ENCODE measurements at places on chromosomes 6 and 20.

DNA sequence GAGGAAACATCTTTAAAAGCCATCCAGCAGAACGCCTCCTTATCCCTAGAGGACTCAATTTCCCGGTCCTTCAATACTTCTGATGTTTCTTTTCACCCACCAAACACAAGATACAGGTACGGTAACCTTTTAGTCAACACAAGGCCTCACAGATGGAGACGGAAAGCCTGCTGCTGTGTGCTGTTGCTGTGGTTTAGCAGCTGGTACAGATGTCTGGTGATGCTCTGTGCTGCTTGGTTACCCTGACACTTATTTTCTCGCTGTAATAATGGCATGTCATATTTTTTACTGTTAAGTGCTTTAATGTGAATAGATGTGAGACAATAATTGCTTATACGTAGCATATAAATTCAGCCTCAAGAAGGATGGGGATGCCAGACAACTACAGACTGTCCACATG lies 25.3 kb downstream of the GMDS start:
- no peak for DNase-seq

GRCh38 chr6:55474382-55474781 lies 104.6 kb downstream of the HMGCLL1 start:
- no peak for DNase-seq

DNA sequence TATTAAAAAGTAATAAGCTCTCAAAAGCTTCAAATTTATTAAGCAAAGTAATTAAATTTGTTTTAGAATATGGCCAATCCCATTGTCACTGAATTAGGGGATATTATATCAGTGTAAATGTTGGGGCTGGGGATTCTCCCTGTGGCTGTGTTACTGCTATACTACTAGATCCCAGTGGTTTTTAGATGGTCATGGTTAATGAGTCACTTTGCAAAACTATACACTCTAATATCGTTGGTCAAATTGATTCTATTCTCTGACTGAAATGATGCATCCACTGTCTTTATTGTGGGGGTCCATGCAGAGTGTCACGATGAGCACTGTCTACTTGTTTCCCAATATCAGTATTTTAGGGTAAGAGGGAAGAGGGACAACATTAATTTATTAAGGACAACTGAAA lies 336.9 kb upstream of the PREP start:
- DNase-seq = no peak

DNA sequence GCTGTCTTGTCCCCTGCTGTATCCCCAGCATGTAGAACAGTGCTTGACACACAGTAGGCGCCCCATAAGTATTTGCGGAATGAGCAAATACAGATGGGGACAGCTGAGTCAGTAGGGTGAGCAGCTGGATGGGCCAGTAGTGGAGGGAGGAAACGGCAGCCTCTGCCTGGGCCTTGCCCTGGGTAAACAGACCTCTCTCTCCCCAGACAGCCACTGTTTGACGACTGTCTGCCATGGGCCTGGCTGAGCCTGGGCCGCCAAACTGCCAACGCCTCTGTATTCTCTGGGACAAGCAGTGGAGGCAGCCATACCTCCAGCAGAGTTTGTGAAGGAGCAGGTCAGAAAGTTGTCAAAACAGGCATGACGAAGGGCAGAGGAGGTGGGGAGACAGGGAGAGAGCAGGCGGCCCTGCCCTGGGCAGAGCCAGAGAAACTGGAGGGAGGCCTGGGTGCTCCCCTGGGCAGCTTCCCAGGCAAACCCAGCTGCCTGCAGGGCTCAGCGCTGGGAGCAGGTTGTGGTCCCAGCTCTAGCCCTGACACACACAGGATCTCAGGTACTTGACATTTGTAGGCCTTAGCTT lies 15.2 kb downstream of the HNF4A start:
- no peak for DNase-seq

DNA sequence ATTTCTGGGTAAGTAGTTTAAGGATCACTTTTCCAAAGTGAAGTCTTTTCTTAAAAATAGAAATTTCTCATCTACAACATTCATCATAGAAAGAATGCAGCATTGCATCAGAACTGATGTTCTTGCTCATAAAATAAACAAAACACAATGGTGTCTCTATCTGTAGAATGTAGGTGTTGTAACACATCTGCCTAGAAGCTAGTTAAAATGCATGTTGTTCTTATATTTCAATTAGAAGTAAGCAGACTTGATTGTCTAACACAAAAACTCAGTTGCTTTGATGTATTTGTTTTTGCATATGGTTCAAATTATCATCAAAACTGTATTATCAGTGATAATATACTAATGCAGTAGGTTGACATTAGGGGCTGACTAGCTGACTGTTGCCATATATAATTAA lies 654.7 kb upstream of the FLRT3 start:
- DNase-seq = no peak

- no peak for DNase-seq
Observed at GRCh38 chr20:57693002-57693582, 16.7 kb downstream of the PMEPA1 start.

DNA sequence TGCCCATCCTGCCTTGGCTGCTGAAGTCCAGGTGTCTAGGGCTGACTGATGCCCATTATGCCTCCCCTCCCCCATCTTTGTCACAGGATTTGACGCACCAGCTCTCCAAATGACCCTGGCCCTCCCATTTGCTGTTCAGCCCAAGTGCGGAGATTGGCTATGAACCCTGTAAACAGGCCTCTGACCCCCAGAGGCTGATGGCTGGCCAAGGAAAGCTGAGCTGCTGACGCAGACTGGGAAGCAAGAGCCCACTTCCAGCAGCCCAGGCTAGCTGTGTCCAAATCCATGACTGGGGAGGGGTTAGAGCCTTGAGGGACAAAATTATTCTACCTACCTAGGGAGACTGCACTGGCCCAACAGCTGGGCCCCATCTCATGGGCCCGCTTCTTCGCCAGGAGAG lies 797 bp upstream of the GNRH2 start:
- no peak for DNase-seq

- no peak for DNase-seq
Observed at GRCh38 chr6:135658916-135659315, 161.4 kb upstream of the AHI1 start.

- DNase-seq = no peak
Observed at GRCh38 chr20:21006611-21007010, 99.5 kb downstream of the LINC00237 start.

GRCh38 chr6:138101946-138102731 lies 5.1 kb downstream of the PERP start:
- DNase-seq = no peak

- no peak for DNase-seq
Observed at GRCh38 chr6:87501809-87502572, 29.2 kb downstream of the SLC35A1 start.

DNA sequence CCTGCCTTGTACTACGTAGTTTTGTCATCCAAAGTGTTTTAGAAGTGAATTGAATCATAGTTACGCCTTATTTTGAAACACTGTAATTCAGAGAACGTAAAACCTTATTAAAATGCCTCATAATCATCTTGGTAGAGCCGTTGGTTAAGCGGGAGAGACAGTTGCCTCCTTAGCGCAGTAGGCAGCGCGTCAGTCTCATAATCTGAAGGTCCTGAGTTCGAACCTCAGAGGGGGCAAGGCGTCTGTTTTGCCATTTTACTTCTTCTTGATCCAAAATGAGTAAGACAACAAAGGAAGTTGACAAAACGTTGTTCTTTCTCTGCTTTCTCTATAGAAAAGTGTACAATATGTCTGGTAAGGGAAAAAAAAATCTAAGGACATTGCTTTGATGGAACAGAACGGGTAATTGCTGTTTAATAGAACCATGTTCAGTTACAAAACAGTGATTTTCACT lies 20.7 kb upstream of the TRIM27 start:
- peak; percentile 33 for DNase-seq

DNA sequence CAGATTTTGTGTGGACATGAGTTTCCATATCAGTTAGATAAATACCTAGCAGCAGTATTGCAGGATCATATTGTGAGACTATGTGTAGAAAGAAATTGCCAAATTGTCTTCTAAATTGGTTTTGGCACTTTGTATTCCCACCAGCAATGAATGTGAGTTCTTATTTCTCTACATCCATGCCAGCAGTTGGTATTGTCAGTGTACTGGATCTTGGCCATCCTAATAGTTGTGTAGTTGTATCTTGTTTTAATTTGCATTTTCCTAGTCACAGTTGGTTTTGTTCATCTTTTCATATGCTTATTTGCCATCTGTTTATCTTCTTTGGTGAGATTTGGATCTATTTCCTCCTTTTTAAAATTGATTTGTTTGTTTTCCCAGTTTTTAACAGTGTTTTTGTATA lies 154.7 kb upstream of the HCRTR2 start:
- no peak for DNase-seq

- peak; percentile 28 for DNase-seq
Observed at GRCh38 chr6:11585426-11586016, 48.0 kb downstream of the TMEM170B start.

- DNase-seq = no peak
Observed at GRCh38 chr6:2885967-2886735, 17.0 kb downstream of the SERPINB9 start.

GRCh38 chr20:20663841-20664240 lies 48.6 kb downstream of the RALGAPA2 start:
- DNase-seq = no peak

GRCh38 chr6:29509711-29510110 lies 22.0 kb upstream of the MAS1L start:
- no peak for DNase-seq

DNA sequence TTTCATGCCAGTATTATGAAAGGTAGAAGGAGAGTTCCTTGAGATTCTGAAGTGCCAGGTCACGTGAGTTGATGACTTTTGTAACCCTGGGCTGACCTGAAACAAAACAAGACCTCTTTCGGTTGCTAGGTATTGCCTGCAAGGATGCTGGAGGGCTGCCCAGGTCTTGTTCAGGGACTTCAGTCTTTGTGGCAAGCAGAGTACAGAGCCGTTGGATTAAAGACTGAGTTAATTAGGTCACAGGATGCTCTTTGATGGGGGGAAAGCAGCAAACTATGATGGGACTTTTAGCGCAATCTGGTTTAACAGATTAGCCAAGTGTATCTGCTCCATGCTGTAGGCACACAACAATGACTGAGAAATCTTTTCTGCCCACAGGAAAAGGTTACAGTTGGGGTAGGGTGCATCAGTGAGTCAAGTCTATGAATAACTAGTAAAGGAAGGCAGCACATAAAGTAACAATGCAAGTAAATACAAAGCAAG lies 12.8 kb upstream of the ELOVL5 start:
- no peak for DNase-seq

DNA sequence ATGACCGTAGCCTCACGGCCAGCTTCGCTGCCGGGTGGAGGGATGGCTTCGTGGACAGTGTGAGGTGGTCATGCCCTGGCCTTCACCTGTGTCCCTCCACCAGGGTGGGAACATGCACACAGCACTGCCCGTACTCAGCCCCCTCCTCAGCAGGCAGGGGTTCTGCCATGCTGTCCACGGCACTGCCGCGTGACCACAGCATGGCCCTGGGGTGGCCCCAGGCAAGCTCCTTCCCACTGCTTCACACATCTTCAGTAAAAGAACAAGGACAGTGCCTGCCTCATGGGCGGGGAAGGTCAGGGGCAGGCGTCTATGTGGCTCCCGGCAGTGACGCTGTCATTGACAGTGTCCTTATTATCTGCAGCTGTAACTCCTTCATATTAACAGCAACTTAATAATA lies 205.9 kb downstream of the TAF4 start:
- DNase-seq = no peak

GRCh38 chr6:168686029-168686738 lies 245.2 kb downstream of the SMOC2 start:
- no peak for DNase-seq
